ENCODE measurements at places on chromosomes 3 and 15.

- DNase-seq = no peak
Measured at GRCh38 chr3:110710156-110710555, 361.5 kb upstream of the NECTIN3 start.

DNA sequence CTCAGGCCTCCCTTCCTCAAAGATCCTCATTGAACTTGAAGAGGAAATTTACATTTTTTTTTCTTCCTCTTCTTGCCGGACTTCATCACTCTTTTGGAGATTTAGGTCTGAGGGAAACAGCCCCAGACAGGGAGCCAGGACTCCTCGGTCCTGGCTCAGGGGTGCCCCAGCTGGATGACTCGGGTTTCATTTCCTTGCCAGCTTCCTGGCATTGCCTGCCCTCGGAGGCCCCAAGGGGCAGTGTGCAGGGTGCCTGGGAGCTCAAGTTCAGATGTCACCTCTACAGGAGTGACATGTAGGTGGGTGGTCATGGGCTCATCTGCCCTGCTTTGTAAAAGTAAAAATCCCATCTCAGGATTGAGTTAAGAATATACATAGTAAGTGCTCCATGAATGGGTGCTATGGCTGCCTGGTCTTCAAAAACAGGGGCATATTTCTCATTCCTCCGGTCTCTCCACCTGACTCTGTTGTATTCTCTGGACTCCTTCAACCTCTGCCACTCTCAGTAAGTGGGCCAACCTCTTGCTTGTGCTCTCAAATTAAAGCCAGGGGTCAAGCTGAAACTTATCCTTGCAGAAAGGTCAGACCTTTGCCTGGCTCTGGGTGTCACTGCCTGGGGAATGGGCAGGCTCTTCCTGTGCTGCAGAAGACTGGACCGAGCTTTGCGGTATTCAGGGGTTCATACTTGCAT, 51.8 kb downstream of the SMAD6 start:
- DNase-seq = no peak

GRCh38 chr3:10322352-10322710, 1.4 kb upstream of the SEC13 start:
- DNase-seq = no peak

DNA sequence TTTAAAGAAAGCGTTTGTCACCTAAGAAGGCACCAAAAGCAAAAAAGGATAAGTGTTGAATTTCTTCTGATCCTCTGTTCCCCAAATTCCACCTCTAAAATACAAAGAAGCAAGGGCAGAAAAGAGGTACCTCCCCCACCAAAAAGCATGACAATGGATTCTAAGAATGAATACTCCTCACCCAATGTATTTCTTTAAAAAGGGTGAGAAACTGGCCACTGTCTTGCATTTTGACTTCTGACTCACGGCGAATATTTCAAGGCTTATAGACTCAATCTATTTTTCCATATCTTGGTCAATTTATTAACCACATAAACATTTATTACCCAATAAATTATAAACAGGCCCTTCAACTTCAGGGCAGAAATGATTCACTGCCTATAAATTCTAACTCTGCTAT, 131.1 kb downstream of the NR1I2 start:
- peak; percentile 70 for DNase-seq

- DNase-seq = peak; percentile 58
Measured at GRCh38 chr15:68674975-68675374, 96.2 kb downstream of the CORO2B start.

DNA sequence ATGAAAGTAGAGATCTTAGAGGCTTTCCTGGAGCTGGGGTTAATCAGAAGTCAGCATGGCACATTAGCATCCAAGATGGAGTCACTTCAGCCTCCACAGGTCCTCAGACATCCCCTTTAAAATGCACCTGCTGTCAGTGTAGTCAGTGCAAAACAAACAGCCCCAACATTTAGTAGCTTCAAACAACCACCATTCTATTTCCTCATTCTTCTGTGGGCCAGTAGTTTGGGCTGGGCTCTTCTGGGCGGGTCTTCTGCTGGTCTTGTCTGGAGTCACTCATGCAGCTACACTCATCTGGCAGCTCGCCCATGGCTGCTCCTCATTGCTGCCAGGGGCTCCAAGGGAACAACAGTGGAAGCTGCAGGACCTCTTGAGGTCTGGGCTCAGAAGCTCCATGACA, 99.9 kb downstream of the TLE3 start:
- DNase-seq = peak; percentile 29

DNA sequence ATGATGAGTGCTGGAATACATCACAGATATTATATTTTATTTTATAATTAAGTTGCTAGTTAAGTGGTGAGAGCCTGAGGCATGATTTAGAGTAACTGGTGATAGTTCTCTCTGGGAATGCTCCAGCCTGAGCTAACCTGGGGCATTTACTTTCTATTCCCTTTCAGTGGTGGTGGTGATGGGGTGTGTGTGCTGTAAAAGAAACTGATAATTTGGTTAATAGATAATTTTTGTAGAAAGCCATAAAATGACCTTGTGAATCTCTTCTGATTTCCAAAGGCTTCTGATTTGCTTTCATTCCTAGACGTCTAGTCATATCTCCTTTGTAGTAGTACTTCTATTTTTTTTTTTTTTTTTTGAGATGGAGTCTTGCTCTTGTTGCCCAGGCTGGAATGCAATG, 46.8 kb upstream of the DPPA4 start:
- no peak for DNase-seq

- peak; percentile 80 for DNase-seq
Measured at GRCh38 chr3:33636125-33636850, 81.8 kb downstream of the CLASP2 start.

- DNase-seq = peak; percentile 39
Measured at GRCh38 chr3:9862391-9863057, 17.5 kb downstream of the CIDEC start.

DNA sequence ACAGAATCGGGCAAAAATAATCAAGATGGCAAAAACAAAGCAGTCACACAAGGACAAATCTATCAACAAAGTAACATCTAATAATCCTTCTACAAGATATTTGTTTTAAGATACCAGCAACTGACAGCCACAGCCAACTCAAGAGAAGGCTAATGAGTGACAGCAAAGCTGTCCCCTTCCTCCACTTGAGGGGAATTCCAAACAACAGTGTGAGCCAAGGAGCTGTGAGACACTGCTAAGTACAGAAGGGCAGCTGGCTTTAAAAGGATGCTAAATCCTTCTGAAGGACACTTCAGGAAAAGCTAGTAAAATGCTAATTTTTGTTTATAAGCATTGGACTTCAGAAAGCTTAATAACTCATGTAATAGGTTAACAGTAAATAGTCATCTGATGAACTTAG, 120.3 kb upstream of the GOLGA8J start:
- DNase-seq = no peak

DNA sequence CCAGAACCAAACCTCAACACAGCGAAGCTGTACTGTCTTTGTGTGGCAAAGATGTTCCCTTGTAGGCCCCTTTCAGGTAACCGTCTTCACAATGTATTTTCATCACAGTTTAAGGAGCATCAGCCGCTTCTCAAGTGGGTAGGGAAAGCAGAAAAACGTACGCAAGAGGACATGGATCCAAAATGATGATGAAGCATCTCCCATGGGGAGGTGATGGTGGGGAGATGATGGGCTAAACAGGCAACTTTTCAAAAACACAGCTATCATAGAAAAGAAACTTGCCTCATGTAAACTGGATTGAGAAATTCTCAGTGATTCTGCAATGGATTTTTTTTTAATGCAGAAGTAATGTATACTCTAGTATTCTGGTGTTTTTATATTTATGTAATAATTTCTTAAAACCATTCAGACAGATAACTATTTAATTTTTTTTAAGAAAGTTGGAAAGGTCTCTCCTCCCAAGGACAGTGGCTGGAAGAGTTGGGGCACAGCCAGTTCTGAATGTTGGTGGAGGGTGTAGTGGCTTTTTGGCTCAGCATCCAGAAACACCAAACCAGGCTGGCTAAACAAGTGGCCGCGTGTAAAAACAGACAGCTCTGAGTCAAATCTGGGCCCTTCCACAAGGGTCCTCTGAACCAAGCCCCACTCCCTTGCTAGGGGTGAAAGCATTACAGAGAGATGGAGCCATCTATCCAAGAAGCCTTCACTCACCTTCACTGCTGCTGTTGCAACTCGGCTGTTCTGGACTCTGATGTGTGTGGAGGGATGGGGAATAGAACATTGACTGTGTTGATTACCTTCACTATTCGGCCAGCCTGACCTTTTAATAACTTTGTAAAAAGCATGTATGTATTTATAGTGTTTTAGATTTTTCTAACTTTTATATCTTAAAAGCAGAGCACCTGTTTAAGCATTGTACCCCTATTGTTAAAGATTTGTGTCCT, 60.0 kb downstream of the AAGAB start:
- peak; percentile 16 for DNase-seq

DNA sequence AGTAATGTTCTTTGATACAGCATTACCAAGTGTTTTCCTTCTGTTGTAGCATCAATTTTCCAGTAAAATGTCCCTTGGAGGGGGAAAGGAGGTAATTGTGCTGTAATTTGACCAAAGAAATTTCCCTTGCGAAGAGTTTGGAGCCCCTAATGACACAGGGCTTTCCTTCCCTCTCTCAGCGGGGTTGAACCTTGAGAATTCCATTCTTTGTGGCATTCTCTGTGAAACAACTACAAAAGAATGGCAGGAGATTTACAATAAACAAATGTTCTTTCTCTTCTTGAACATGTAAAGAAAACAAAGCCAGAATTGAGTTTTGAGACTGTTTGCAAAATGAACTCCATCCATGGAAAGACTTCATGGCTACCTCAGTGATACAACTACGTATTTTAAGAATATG, 53.4 kb downstream of the SIDT1 start:
- DNase-seq = no peak

DNA sequence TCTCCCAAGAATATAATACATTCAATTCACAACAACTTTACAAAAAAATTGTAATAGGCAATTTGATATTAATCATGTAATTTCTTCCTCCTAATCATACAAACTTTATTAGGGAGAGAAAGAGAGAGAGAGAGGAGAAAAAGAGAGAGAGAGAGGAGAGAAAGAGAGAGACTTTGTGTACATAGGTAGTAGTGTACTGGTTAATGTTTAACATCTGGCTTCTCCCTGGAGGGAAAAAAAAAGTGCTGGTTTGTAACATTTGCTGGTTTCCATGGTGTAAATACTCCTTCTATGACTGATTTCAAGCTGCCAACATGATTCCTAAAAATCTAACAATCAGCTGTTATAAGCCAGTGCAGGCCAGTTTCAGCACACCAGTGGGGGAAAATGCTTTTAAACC, 98.0 kb upstream of the ARHGEF26 start:
- no peak for DNase-seq

DNA sequence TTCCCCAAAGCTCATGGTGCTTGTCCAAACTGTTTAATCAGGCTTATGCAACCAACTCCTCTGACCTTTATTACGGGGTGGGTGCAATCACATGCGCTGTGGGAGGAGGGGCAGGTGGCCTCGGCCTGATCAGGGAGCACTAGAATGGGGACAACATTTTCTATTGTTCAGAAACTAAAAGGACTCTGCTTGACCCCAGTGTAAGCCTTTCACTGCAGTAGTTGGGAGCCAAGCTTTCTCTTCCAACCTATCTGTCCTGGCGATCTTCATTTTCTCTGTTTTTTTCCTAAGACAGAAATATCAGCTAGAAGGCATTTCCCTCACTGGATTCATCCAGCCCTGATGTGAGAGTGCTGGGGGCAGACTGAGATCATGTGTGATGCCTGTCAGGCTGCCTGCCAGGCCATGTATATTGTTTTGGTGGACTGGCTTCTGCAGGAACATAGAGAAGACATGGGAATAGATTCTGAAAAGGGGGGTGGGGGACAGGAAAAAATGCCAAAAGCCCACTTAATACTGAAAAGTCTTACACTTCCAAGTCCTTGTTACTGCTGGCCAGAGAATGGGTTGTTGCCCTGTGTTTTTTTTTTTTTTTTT, 627.0 kb upstream of the TBL1XR1 start:
- peak; percentile 93 for DNase-seq

DNA sequence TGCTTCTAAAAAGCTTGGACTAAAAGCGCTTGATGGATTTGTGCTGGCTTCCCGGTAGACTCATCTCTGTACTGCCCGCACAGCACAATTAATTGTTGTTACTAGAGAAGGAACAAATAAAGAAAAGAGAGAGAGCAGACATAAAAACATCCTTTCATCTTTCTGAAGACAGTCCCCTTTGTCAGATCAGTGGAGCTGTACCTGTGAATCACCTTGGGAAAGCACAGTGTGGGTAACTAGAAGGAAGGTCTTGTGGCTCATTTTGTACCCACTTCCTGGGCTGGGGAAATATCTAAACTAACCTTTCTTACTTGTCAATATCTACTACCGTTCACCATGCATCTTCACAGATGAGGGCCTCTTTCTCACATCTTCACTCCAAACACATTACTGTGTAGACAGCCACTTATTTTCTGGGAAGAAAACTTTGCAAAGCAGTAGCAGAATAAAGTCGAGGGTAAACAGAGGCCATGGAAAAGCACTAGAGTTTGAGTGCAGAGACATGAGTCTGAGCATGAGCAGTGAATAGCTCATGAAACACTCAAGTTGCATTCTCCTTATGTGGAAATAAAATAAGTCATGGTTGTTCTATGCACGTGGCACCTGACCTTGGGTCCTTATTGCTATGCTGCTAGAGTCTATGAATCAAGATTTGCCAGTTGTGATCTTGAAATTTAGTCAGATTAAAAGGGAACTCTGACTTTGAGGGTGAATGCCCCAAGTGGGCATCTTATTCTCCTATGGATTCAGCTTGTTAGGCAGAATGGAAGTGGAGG, 169.3 kb downstream of the LPP start:
- no peak for DNase-seq

DNA sequence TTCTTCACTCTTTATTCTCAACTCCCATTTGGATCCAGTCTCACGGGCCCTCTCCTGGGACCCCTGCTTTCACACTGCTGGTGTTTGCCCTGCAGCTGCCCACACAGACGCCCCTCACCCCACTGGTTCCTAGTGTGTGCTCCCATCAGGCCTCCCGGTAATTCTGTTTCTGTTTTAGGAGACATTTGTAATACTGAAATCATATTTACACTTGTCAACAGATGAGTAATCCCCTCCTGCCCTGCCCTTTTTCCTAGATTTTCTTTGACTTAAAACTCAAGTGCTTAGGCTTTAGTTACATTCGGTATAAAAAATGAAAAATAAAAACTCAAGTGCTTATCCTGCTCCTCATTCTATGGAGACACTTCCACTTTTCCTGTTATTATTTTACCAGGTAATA, 18.4 kb upstream of the ABTB1 start:
- no peak for DNase-seq

GRCh38 chr3:109882144-109882543, 544.8 kb upstream of the DPPA4 start:
- no peak for DNase-seq

DNA sequence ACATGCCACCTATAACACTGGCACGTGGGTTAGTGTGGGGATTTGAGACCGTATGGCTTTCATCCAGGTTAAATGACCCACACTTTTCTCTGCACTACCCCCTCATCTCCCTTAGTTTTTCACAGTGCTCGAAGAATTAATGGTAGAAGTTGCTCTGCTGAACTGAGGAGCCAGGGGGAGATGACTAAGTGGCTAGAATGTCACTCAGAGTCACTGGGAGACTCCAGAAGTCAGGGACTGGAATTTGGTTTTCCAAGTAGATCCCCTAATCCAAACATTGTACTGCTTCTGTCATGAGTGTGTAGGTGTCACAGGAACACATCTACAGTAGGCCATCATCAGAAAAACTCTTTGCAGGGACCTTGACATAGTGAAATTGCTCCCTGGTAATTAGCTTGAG, 181.0 kb upstream of the RASGRP1 start:
- no peak for DNase-seq

- no peak for DNase-seq
Measured at GRCh38 chr3:151933234-151933853, 59.9 kb downstream of the SUCNR1 start.

Data from iris pigment epithelial cell (primary cell).